ENCODE measurements at places on chromosomes 1 and 21.

DNA sequence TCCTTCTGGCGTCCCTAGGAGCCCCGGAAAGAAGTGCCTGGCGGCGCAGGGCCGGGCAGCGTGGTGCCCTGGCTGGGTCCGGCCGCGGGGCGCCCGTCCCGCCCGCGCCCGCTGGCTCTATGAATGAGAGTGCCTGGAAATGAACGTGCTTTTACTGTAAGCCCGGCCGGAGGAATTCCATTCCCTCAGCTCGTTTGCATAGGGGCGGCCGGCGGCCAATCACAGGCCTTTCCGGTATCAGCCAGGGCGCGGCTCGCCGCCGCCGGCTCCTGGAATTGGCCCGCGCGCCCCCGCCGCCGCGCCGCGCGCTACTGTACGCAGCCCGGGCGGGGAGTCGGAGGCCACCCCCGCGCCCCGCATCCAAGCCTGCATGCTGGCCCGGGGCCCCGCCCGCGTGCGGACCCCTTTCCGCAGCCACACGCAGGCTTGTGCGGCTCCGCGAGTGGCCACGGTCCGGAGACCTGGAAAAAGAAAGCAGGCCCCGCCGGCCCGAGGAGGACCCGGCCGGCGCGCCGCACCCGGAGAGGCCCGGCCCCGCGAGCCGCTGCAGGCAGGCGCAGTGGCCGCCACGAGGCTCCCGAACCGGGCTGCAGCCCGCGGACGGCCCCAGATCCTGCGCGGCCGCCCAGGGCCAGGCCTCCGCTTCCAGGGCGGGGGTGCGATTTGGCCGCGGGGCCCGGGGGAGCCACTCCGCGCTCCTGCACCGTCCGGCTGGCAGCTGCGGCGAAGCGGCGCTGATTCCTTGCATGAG, 160.4 kb downstream of the RUNX1 start:
- peak; percentile 95 for DNase-seq

DNA sequence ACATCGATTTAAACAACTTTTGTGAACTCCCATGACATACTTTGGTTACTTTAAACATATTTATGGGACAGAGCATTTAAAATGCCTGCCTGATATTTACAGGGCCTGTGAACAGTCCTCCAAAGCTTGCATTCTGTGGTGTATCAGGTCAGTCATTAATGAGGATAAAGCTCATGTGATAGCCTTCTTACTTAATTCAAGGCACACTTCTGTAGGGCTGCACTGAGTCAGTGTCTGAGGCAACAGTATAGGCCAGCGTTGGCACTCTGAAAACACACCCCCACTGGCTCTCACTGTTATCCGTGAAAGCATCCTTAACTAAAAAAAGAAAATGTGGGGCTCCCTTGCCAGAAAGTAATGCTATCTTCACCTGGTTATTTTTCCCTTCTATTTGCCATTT, 200.0 kb downstream of the NFIA start:
- DNase-seq: no peak

DNA sequence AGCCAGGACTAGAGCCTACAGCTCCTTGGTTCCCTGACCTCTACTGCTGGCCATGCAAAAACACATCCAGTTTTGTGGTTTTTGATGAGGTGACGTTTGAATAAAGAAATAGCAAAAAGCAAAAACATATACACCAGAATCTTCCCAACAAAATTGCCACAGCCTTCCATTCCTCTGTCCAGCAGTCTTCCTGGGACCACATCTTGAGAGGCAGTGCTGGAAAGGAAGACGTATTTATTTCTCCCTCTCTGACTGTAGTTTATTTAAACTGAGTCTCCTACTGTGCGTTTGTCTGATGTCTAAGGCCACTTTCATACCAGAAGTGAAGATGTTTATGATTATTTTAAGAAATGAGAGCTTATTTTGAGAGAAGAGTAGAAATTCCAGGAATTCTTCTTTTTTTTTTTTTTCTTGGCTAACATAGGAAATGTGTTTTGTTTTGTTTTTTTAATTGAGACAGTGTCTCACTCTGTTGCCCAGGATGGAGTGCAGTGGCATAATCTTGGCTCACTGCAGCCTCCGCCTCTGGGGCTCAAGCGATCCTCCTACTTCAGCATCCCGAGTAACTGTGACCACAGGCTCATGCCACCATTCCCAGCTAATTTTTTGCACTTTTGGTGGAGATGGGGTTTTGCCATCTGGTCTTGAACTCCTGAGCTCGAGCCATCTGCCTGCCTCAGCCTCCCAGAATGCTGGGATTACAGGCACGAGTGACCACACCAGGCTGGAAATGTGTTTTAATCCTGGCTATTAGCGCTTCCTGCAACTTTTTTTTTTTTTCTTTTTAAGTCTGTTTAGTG, 118.5 kb downstream of the ITSN1 start:
- no peak for DNase-seq

- no peak for DNase-seq
Observed at GRCh38 chr1:245528258-245528635, 373.5 kb downstream of the KIF26B start.

All from H7 (cell line).